Activated CD4-positive, alpha-beta memory T cell treated with anti-CD3 and anti-CD28 coated beads for 36 hours (primary cell): ENCODE measurements at places on chromosomes 6 and 20. TPM values are rescaled to one million over a fixed set of nuclear protein-coding genes. Genes with fewer than 3 reads are reported as not detected.

DNA sequence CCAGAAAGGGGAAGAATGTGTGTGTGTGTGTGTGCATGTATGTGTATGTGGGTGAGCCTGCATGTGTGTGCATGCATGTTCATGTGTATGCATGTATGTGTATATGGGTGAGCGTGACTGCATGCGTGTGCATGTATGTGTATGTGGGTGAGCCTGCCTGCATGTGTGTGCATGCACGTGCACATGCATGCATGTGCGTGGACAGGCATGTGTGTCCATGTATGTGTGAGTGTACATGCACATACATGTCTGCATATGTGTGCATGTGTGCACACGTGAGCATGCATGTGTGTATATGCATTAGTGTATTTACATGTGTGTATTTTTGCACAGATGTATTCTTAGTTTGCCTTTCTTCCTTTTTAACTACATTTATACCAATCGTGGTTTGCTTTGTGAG lies 601.5 kb downstream of the QKI start:
- no peak for DNase-seq

DNA sequence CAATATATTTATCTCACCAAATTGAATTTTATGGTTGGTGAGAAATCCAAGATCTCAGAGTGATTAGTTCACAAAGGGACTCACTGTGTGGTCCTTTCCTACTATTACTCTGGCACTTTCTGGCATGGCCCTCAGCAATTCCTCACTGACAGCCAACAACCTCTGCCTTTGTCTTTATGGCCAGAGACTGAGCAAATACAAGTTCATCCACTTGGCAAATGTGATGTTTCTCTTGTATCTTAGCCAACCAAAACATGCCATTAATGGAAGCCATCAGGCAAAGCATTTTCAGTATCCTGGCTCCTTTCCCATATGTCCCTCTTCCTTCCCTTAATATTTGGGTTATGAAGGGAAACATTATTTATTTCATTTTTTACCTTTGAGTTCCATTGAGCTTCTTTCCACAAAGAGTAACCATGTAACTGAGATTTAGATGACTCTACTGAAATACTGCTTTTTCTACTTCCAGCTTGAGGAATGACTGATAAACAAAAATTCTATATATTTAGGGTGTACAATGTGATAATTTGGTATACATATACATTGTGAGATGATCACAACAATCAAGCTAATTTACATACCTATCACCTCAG lies 30.8 kb upstream of the SMLR1 start:
- no peak for DNase-seq

DNA sequence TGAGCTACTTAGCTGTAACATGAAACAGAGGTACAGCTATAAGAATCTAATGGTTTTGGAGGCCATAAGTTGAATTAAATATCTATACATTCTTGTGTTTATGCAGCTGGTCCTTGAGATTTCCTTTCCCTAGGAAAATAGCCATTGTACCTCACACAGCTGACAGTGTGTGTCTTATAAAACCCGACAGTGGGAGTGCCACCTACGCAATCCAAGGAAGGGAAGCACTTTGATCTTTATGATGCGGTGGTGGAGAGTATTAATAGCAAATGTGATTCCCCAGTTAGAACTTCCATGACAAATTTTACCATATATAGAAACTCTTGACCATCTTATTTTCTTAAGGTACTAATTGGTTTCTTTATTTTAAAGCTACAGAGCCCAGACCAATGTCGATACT lies 149.5 kb downstream of the TMEM200A start:
- no peak for DNase-seq

DNA sequence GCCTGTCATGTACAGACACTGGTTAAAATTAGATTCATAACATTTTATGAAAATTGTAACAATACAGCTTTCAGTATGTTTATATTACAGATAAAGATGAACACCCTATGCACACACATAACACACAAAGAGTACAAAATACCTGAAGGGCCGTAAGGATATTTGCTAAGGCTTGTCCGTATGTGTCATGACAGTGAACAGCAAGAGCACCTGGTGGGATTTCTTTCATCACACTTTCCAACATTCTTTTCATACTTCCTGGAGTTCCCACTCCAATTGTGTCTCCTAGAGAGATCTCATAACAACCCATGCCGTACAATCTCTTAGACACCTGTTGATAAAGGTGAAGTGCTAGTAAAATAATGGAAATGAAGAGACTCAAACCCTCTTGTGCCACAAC lies 83.7 kb downstream of the HMGCLL1 start:
- DNase-seq = no peak

GRCh38 chr6:126923807-126924206 lies 194.7 kb upstream of the RSPO3 start:
- no peak for DNase-seq

DNA sequence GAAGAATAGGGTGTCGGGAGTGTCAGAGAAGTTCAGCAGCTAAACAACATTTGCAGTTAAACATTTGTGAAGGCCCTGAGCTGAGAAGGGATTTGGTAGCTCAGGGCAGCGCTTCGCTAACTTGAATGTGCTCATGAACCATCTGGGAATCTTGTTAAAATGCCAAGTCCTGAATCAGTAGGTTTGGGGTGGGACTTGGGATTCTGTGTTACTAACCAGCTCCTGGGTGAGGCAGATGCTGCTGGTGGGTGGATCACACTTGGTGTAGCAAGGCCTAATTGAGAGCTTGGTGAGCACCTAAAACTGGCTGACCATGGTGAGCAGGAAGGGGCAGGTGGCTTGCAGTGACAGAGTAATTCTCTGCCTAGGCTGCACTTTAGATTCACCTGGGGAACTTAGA lies 5.9 kb downstream of the PTPRA start:
- no peak for DNase-seq

Gene ACTL10
- 1.8 TPM for total RNA-seq

DNA sequence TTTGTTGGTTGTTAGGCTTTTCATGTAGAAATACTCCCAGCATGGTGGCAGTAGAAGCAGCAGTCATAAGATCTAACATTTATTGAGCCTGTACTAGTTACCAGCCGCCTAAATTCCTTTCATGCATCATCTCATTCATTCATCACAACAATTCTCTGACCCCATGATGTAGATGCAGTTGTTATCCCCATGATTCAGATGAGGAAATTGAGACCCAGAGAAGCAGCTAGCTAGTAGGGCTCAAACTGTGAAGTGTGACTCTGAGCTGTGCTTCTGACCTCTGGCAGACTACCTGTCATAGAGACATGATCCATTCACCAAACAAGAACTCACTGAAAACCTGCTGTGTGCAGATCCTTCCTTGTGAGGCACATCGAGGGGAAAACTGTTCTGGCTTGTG lies 16.9 kb downstream of the RREB1 start:
- DNase-seq = no peak

GRCh38 chr6:55694759-55695158 lies 115.8 kb upstream of the HMGCLL1 start:
- DNase-seq = no peak

- peak; percentile 49 for DNase-seq
Measured at GRCh38 chr6:1379017-1379787, 10.2 kb upstream of the FOXF2 start.

- DNase-seq = peak; percentile 62
Measured at GRCh38 chr6:159110013-159110412, 59.2 kb upstream of the FNDC1 start.

GRCh38 chr6:25922301-25922700 lies 8.2 kb downstream of the SLC17A2 start:
- DNase-seq = no peak

Gene PACSIN1
- total RNA-seq = 0.10 TPM

Gene CBLN4
- total RNA-seq = not detected

Gene ARHGAP40
- total RNA-seq = not detected

Gene DSP
- 0.07 TPM for total RNA-seq

GRCh38 chr20:60060006-60060557 lies 101.9 kb downstream of the CDH26 start:
- DNase-seq = no peak
